Activated effector memory CD4-positive, alpha-beta T cell treated with anti-CD3 and anti-CD28 coated beads, Interleukin-2, amount 50 U/mL, for 16 hours (primary cell): ENCODE measurements at places on chromosomes 4 and X.

GRCh38 chr4:125492957-125493356 lies 178.2 kb downstream of the FAT4 start:
- no peak for DNase-seq

DNA sequence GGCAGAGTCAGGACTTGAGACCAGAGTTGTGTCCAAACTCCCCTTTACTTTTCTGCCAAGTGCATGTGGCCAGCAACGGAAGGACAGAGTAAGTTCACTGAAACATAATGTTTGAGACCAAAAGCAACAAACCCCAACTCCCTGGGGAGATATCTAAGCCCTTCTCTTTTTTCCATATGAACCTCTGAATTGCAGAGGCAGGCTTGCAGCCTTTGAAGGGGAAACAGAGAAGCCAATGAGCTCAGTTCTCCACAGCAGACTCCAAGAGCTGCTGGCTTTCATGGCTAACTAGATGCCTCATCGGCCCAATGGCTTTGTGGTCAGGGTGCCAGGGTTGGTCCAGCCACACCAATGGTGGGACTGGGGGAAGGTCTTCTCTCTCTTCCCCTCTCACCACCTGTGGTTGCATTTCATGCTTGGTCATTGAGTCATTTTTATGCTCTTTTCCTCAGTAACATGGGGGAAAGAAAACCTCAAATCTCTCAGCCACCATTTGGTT lies 34.0 kb downstream of the STARD8 start:
- DNase-seq, result no peak

GRCh38 chr4:147491086-147491485 lies 10.2 kb downstream of the EDNRA start:
- DNase-seq, result no peak

- DNase-seq, result no peak
Measured at GRCh38 chr4:125736057-125736456, 421.3 kb downstream of the FAT4 start.

- DNase-seq, result no peak
Measured at GRCh38 chr4:113445286-113445685, 316.3 kb downstream of the CAMK2D start.

- no peak for DNase-seq
Measured at GRCh38 chrX:48785186-48785539, 1.2 kb upstream of the GATA1 start.

DNA sequence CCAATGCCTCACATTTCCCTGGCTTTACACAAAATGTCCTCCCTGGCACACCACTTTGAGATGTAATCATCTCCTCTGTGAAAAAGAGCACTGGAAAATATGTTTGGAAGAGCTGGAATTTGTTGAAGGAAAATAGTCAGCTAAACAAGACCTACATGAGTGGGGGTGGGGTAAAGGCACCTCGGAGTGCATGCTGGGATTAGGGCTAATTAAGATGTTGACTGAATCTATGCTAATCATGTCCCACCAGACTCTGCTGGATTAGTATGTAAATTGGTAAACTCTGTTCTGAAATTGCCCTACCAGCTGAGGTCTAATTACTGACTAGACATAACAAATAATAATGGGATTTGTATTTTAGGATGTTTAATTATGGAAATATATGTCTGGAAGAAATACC lies 46.8 kb upstream of the MID1 start:
- DNase-seq, result no peak

DNA sequence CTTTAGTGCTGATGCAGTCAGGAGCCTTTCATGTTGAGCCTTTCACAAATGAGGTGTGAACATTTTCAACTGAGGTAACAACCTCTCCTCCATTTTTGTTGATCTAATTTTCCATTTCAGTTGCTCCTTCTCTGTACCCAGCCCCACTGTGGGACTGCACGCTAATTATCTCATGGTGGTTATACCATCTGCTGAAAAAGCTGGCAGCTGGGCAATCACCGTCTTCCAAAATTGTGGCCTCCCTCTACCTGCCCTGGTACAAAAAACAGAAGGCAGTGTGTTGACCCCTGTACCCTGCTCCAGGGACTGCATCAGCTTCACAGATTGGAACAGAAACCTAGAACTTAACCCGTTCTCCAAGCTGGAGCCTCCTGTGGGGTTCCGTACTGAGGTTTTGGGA lies 72.4 kb upstream of the LONRF3 start:
- DNase-seq, result no peak

- no peak for DNase-seq
Measured at GRCh38 chrX:130990723-130991122, 67.4 kb upstream of the ARHGAP36 start.

- DNase-seq, result no peak
Measured at GRCh38 chr4:184893801-184894571, 68.2 kb upstream of the ACSL1 start.

DNA sequence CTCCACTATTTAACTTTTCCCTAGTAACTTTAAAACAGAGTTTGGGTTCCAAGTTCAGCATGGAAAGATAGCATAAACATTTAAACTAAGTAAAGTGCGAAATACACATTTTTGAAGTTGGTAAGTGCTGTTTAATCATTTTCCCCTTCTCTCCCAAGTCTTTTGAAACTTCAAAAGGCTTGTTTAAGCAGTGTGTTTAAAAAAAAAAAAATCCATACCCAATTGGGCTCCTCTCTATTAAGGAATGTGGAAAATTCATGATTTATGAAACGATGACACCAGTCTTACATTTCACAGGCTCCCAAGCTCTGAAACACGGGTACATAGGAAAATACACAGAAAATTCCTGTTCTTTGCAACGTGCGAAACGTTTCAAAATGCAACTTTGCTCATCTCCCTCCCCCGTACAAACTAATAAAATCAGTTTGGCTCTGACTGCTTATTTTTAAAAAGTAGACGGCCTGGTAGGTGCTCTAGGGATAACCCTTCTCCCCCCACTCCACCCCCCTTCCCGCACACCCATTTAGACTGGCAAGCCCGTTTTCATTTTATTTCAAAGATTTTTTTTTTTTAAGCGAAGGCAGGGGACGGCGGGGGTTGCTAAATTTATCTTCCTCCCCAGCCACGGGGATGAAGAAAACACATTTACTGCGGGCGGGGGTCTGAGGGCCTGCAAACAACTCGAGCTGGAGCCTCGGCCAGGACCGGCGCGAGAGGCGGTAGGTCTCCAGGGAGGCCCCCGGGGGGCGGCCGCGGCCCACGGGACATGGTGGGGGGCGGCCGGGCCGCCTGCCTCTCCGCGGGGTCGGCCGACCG lies 786 bp upstream of the ZFX start:
- no peak for DNase-seq

DNA sequence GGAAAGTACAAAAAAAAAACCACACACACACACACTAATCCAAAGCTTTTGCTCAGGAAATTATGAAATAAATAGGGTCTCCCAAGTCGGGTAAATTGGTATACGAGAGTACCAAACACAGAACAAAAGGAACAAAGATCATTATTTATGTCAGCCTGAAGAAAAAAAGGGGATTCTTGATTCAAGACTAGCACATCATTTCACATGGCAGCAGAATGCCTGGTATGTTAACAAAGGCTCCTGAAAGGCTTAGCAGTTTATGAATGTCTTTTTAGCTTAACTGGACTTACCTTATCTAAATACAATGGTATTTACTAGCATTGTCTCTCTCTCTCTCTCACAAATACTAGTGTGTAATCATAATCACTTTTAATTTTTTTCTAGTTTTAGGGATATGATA lies 11.3 kb downstream of the RAP2C start:
- no peak for DNase-seq

DNA sequence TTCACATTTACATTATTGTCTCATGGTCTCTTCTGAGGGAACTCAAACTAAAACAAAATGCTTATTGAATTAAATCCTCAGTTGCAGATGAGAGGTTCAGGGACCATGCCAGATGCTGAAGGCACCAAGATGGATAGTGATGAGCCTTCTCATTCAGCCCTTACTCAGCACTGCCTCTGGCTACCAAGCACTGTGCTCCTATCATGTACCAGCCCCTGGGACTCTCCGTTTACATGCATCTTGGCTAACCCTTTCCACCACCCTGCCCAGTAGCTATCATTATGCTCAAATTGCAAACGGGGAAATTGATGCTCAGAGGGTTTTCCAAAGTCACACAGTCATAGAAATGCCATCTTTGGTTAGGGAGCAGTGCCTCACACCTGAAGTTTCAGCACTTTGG lies 22.6 kb upstream of the TMEM184C start:
- DNase-seq, result no peak

- DNase-seq, result no peak
Measured at GRCh38 chr4:101005659-101006058, 341.7 kb downstream of the PPP3CA start.

DNA sequence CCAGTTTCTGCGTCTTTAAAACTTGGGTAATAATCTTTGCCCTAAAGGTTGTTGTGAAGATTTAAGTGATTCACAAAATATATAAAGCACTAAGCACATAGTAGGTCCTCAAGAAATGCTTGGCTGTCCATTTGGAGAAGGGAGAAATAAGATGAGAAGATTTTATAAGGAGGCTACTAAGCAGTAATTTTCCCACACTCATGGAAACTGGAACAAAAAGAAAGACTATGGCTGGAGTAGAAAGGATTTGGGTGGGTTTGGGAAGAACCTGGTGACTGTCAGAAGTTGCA lies 47.0 kb downstream of the PRPS1 start:
- no peak for DNase-seq

- no peak for DNase-seq
Measured at GRCh38 chrX:63275127-63275526, 76.0 kb downstream of the SPIN4 start.

- no peak for DNase-seq
Measured at GRCh38 chrX:121876305-121876704, 828.9 kb downstream of the GLUD2 start.

- no peak for DNase-seq
Measured at GRCh38 chrX:141641138-141641537, 51.6 kb downstream of the SPANXA2 start.

DNA sequence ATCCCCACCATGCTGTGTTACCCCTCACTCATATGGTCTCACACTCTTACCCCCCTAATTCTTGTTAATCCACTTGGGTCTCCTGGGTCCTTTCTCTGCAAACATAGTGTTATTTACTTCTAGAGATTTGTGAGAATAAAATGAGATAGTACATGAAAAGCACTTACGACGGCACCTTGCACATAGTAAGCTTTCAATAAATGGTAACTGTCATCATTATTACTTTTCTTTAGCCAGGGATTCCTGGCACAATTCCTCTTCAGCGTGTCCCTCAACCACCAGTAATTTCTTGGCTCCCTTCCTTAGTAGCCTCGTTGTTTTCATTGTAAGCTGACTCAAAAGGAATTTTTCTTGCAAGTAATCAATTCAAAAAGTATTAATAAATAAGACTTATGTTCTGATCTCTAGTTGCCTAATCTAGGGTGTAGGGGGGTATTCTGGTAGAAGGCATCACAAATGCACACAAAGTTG lies 30.1 kb upstream of the RBMX start:
- DNase-seq, result no peak

- DNase-seq, result no peak
Measured at GRCh38 chr4:168536448-168536847, 39.6 kb downstream of the PALLD start.

GRCh38 chrX:97461763-97462162 lies 578.1 kb downstream of the RPA4 start:
- no peak for DNase-seq

- no peak for DNase-seq
Measured at GRCh38 chr4:40438384-40439026, 103.4 kb downstream of the CHRNA9 start.

GRCh38 chr4:13980317-13981310 lies 353.1 kb upstream of the BOD1L1 start:
- DNase-seq, result no peak

GRCh38 chr4:3340038-3340699 lies 47.3 kb downstream of the RGS12 start:
- DNase-seq, result no peak

DNA sequence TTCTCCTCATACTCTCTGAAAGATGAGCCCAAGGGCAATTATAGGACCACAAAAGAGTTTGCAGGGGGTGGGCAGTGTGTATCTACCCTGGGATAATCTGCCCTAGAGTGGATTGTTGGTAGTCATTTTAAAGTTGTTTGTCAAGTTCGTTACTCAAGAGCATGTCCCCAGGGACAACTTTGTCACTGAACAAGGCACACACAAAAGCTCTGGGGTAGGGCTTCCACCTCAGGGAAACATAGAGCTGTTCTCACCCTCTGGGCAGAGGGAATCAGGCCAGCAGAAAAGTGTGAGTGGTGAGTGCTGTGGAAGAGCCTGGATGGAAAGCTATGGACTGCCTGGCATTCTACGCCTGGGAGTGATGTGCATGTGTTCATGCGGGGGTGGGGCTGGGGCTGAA lies 23.3 kb upstream of the LEF1 start:
- DNase-seq, result no peak

- DNase-seq, result no peak
Measured at GRCh38 chr4:31139767-31140166, 419.6 kb downstream of the PCDH7 start.

DNA sequence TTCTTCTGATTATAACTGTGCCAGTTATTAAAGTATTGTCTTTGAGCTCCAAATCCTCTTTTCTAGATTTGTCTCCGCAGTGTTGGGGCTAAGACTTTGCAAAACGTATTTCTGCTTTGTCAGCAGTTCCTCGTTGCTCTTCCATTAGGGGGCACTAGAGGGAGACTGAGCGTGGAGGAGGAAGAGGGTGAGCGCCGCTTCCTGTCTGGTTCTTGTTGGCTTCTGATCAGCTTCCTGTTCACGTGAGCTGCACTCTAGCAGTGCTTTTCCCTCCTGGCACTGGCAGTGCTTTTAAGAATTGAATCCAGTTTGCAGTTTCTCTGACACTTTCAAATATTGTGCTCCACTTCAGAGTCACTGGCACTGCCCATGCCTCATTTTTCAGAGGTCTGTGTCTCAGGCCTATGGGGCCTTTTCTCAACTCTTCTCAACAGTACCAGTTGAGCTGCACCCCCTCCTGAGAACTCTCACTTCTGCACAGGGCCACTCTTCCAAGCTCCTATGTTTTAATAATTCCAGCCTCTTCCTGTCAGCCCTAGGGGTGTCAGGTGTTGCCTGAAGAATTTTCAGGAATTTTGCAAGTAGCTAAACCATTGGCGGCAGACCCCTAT lies 54.4 kb upstream of the LCORL start:
- peak; percentile 62 for DNase-seq

GRCh38 chr4:163535657-163536056 lies 41.2 kb downstream of the TMA16 start:
- DNase-seq, result no peak
